ENCODE measurements at places on chromosomes 2 and 18. TPM values are rescaled to one million over a fixed set of nuclear protein-coding genes. Genes with fewer than 3 reads are reported as not detected.

Gene ALPG
- not detected for total RNA-seq

Gene GPATCH11
- 7.3 TPM for total RNA-seq

Gene CCDC178
- 1.4 TPM for total RNA-seq

Gene SKA1
- 0.21 TPM for total RNA-seq
